ENCODE measurements at places on chromosomes 11 and 22. TPM values are rescaled to one million over a fixed set of nuclear protein-coding genes. Genes with fewer than 3 reads are reported as not detected.

- H3K4me1 ChIP-seq, result no peaks in the 10 kb centered on the region
- H3K4me3 ChIP-seq, result no peak overlapping the region
- no peak overlapping the region for H3K27ac ChIP-seq
- H3K36me3 ChIP-seq, result no peaks in the 10 kb centered on the region
- no peak for DNase-seq
Observed at GRCh38 chr22:48218889-48219420, 1456.5 kb downstream of the TBC1D22A start.

GUCY1A2 gene
- total RNA-seq, result 16.1 TPM

DNA sequence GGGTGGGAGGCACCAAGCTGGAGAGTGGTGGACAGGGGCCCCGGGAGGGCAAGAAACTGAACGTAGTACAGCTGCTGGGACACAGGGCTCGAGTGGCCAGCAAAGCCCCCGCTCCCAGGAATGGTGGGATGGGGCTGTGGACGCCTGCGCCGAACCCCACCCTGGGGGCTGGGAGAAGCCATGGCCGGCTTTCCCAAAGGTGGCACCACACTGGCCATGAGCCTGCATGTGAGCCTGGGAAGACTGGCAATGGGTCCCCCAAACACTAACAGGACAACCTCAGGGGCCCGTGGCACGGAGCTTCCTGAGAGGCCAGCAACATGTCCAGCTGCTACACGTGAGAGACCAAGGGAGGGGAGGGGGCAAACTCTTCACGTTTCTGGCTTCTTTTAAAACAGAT, 4.0 kb downstream of the ALG12 start:
- H3K4me1 ChIP-seq, result no peaks in the 10 kb centered on the region
- H3K27me3 ChIP-seq, result no peaks in the 10 kb centered on the region
- H3K36me3 ChIP-seq, result no peaks in the 10 kb centered on the region
- no peak overlapping the region for H3K27ac ChIP-seq

GRCh38 chr11:59559886-59560285, 48.5 kb downstream of the OR4D9 start:
- H3K4me3 ChIP-seq, result no peak overlapping the region
- peak; percentile 52 for DNase-seq
- H3K36me3 ChIP-seq, result no peaks in the 10 kb centered on the region

DNA sequence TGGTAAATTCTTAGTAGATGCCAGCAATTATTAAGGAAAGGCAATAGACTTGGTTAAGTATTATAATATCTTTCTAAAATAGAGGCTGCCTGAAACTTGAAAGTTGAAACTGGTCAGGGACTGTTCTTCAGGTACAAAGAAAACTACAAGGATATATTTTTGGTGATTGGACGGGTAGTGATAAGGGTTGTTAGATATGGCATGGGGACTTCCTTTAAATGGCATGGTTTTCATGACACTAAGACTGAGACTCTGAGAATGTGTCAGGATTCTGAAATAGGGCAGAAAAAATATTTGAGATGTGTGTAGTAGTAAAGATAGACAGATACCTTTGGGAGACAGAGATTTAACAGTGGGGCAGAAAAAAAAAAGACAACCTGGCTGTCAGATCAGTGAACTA, 108.4 kb upstream of the SLC5A12 start:
- no peak overlapping the region for H3K27ac ChIP-seq
- no peaks in the 10 kb centered on the region for H3K27me3 ChIP-seq
- no peak for DNase-seq
- H3K4me3 ChIP-seq, result no peak overlapping the region

DNA sequence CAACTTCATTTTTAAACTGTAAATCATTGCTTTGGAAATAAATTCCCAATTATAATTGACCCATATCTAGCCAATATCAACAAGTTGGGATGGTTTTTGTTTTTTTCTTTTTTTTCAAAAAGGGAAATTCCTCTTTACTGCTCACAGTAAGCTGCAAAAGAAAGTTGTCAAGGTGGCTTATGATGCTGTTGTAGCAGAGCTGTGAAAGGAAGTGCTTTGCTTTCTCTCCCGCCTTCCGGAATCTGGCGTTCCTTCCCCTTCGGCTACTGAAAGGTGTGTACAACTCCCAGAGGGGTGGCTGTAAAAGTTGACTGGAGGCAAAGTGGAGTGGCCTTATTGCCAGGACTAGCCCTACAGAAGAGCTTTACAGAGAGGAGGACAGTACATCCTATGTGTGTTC, 16.2 kb upstream of the ADSL start:
- no peak overlapping the region for H3K27ac ChIP-seq
- DNase-seq, result no peak
- H3K4me1 ChIP-seq, result no peaks in the 10 kb centered on the region
- H3K4me3 ChIP-seq, result no peak overlapping the region

DNA sequence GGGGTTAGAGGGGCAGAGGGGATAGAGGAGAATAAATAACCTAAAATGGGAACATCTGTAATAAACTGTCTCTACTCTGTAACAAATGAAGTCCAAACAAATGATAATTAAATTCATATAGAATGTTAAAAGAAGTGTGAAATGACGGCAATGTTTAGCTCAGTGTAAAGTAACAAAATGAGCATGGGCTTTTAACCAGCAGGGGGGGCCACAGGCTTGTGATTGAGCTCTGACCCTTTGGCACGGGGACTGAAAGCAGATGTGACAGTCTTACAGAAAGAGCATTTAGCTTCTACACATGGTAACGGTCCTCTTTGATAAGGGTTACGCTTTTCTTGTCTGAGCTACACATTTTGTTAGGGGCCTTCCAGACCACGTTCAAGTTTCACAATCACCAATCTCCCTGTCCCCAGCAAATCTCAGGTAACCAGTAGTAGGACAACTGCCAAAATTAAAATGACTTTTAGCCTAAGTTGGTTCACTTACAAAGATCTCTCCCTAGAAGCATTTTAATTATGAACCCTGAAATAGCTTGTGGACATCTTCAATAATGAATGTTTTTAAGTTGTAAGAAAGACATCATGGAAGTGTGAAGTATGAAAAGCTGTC, 262.5 kb downstream of the DCDC1 start:
- H3K4me3 ChIP-seq, result no peak overlapping the region
- peak; percentile 78 for DNase-seq
- no peaks in the 10 kb centered on the region for H3K27me3 ChIP-seq
- H3K36me3 ChIP-seq, result no peaks in the 10 kb centered on the region
- no peak overlapping the region for H3K27ac ChIP-seq

- no peak overlapping the region for H3K27ac ChIP-seq
- no peaks in the 10 kb centered on the region for H3K27me3 ChIP-seq
- H3K36me3 ChIP-seq, result peaks cover 12% of the 10 kb centered on the region
- DNase-seq, result no peak
- no peaks in the 10 kb centered on the region for H3K4me1 ChIP-seq
Observed at GRCh38 chr11:71991494-71991893, 7.2 kb upstream of the IL18BP start.

DNA sequence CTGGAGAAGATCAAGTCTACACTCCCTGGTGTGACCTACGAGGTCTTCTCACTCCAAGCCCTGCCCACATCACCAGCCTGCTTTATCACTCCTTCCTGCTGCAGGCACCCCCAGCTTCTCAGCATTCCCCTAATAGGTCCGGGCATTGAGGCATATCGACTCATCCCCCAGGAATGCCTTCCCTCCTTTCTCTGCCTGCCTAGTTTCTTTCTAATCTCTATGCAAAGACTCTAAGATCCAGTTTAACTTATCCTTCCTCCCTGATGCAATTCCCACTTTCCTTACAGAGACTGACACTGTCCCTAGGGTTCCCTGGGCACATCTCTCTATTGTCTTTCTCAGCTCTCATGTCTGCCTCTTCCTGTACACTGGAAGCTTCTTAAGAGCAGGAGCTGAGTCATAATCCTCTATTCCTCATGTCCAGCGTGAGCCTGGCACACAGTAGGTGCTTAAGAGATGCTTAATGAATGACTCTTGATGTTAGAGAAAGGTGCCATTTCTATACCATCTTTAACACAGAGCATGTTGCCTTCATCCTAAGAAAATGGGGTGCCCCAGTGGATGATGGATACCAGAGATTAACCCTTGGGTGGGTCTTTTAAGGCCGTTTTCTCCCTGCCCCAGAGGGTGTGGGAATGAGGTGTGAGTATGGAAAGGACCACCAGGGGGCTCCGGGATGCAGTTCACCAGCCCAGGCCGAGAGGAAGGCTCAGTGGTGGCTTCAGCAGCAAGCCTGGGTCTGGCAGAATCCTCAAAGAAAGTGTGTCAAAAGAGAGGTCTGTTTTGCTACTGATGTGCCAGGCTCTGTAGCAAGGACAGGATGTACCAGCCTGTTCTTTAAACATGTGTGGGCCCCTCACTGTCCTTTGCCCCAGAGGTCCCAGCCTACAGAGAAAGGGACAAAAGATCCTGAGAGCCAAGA, 34.7 kb downstream of the PARVA start:
- DNase-seq, result peak; percentile 84
- H3K4me1 ChIP-seq, result peaks cover 2% of the 10 kb centered on the region
- no peak overlapping the region for H3K27ac ChIP-seq
- no peaks in the 10 kb centered on the region for H3K36me3 ChIP-seq
- H3K27me3 ChIP-seq, result no peaks in the 10 kb centered on the region
- H3K4me3 ChIP-seq, result no peak overlapping the region

- no peak overlapping the region for H3K27ac ChIP-seq
- H3K4me1 ChIP-seq, result peaks cover 3% of the 10 kb centered on the region
- no peak overlapping the region for H3K4me3 ChIP-seq
- no peaks in the 10 kb centered on the region for H3K36me3 ChIP-seq
- no peak for DNase-seq
Observed at GRCh38 chr11:123209591-123209990, 14.5 kb upstream of the CLMP start.
